Stimulated activated effector memory CD8-positive, alpha-beta T cell treated with anti-CD3 and anti-CD28 coated beads, Interleukin-12 subunit alpha, Interleukin-12 subunit beta, amount 100 ng/mL, for 72 hours (primary cell): ENCODE measurements at places on chromosomes 2 and 18.

DNA sequence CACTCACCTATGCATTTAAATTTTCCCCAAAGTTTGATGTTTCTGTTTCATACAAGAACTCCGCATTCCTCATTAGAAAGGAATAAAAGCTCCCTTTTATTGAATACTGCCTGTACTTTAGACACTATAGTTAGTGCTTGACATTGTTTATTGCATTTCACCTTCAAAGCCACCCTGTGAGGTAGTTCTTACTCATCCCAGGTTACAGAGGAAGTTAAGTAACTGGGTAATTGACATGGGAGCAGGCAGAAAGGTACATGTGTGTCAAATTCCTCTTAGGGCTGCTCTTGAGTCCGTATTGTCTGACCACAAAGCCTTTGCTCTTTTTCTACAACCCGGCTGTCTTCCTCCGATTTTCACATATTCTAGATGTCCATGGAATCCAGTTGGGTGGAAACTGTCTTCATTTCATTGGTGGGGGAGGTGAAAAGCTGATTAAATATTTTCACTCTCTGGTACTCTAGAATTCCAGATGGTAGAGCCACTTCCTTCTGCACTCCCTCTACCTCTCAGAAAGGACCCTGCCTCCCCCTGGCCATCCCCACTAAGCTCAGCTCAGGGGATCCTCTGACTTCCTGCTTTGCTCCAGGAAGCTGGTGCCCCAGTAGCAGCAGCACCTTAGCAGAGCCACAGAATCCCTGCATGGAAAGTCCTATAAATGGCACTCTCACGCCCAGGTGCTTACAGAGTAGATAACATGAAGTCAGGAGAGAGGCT is 319.2 kb downstream of the LRATD1 start:
- no peak for DNase-seq

GRCh38 chr18:6088432-6088831 is 193.1 kb upstream of the TMEM200C start:
- DNase-seq = no peak

- no peak for DNase-seq
These were observed at the start of gene CXCR1 for GRCh38 chr2:218166791-218167190. CXCR1 (minus strand) TSS chr2:218166962; CDS start chr2:218165211, 1,751 bp downstream.

DNA sequence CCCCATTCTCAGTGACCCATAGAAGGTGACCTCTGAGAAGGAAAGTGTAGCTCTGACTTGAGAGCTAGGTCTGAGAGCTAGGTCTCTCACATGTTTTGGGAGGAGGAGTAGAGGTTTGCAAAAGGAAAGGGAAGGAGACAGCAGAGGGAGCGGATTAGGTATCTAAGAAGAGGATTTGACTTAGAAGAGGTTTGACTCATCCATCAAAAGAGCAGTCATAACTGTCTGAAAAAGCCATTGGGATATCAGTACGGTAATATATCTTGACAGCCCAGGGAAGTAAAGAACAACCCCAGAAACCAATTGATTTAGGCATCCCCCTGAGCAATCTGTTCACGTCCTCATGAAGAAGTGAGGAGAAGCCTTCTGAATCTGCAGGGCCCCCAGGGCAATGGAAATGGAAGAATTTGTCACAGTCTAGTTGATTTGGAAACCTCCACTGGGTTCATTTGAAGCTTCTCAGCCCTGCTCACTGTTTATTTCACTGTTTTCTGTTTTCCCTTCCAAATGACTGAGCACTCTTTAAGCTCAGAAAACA is 19.3 kb downstream of the OXER1 start:
- no peak for DNase-seq

- DNase-seq = no peak
These were observed 16.1 kb downstream of the NCK2 start for GRCh38 chr2:105760639-105761337.

DNA sequence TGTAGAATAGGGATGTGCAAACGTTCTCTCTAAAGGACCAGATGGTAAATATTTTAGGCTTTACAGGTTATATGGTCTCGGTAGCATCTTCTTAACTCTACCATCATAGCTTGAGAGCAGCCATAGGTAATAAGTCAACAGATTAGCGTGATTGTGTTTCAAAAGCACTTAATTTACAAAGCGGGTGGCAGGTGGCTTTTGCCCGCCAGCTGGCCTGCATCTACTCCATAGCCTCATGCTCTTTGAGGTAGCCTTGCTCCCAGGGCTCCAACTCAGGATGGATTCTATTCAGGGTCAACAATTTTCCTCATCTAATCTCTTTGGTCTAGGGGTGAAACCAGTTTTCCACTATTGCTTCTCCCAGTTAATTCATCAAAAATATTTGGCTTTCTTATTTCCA is 5.0 kb upstream of the ATP9B start:
- no peak for DNase-seq

DNA sequence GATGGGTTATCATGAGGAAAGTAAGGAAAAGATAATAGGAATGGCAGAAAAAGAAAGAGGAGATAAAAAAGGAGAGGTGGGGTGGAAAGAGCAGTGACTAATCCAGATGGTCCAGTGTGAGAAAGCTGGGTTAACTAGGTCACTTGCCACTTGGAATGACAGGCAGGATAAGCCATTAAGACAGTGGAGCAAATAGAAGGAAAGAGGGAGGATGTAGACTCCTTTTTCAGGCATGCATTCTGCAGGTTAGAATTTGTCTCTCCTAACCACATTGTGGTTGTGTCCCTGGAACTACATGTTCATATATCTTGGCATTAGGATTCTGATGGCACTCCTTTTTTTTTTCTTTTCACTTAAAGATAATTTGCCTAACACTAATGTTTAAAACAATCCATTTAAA is 13.4 kb upstream of the NEMP2 start:
- no peak for DNase-seq
